ENCODE measurements at places on chromosomes 7 and 10. TPM values are rescaled to one million over a fixed set of nuclear protein-coding genes. Genes with fewer than 3 reads are reported as not detected.

The SPDYE16 gene
- 0.06 TPM for total RNA-seq

The ELN gene
- total RNA-seq, result 55.2 TPM

The GLI3 gene
- 3.7 TPM for total RNA-seq

The PNLIPRP2 gene
- total RNA-seq, result not detected

The SHTN1 gene
- total RNA-seq, result 1.2 TPM

The ITPRIP gene
- 25.4 TPM for total RNA-seq

The MAP3K8 gene
- 25.1 TPM for total RNA-seq

The KLF14 gene
- total RNA-seq, result not detected

The PFKFB3 gene
- total RNA-seq, result 34.1 TPM

The TMEM236 gene
- 0.06 TPM for total RNA-seq

The TBC1D12 gene
- total RNA-seq, result 16.1 TPM

The MCM10 gene
- total RNA-seq, result 5.2 TPM

The ZPBP gene
- total RNA-seq, result not detected

The TRPV5 gene
- total RNA-seq, result not detected

The NKX2-3 gene
- not detected for total RNA-seq

All from aortic smooth muscle cell (primary cell).